Stimulated activated CD8-positive, alpha-beta memory T cell treated with anti-CD3 and anti-CD28 coated beads, Interleukin-7, amount 100 ng/mL, for 48 hours (primary cell): ENCODE measurements at places on chromosomes 16 and 17.

GRCh38 chr17:67902511-67903231 lies 77.4 kb downstream of the BPTF start:
- DNase-seq: no peak

GRCh38 chr16:13984794-13985193 lies 64.8 kb downstream of the ERCC4 start:
- no peak for DNase-seq

DNA sequence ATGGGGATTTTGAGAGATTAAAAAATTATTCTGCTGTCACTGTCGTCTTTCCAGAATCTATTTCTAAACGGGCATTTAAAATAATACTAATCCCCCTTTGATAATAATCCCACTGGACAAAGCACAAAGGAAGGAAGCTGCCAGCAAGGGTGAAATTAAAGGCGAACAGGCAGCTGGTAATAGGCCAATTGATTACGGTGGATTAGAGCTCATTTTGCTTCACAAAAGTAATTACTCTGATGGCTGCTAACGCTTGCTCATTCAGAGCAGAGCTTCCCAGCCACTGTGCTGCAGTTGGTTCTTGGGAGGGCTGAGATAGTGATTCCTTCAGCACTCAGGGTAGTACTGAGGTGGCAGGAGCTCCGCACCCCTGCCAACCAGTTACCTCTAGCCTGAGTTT lies 205.7 kb downstream of the SNX29 start:
- no peak for DNase-seq

- no peak for DNase-seq
Measured at GRCh38 chr16:30447512-30448226, 2.0 kb upstream of the SEPHS2 start.

DNA sequence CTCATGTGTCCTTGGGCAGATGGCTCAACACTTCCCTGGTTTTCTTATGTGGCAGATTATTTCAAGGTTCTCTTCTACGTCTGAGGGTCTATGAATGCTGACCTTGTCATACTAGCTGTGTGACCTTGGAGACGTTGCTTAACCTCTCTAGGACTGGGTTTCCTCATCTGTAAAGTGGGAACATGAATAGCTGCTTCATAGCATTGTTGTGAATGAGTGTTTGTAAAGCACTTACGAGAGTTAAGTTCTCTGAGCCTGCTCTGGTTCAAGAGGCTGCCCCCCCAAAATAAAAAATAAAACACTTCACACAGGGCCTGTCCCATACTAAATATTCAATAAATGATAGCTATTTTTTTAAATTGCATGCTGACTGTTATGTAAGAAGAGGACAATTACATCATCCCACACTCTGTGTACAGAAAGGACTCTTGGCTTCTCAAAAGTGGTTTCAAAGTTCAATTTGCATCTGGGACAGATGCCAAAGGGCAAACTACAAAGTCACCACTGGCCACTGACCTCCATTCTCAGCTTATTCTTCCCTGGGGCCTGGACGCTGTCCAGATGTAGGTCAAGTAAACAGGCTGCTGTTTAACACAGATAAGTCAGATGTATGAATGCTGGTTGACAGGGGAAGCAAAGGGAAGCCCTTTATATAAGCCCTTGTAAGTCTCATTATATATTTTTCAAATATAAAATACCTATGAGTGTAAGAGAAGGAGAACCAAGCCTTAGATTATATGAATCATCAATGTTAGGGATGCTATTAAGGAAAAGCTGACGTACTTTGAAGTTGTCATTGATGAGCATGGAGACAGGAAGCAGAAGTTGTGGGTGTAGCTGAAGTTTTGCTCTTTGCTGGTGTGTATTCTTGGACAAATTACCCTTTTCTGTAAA lies 15.4 kb upstream of the NDEL1 start:
- DNase-seq: no peak

DNA sequence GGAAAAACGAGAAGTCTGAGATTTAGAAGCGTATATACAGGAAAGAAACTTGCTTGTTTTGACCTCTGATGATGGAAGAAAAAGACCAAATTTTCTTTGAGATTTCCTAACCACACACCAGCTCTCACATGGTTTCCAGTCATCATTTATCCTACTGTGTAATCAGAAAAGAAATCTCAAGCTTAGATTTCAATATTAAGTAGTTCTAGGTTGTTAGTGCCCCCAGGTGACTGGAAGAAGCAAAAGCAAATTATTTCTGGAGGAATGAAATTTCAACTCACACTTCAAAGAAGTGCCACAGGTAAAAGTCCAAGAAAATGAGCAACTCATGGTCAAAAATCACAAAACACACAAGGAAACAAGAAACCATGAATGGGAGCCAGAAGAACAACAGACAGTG lies 51.8 kb upstream of the KDM6B start:
- DNase-seq: no peak

DNA sequence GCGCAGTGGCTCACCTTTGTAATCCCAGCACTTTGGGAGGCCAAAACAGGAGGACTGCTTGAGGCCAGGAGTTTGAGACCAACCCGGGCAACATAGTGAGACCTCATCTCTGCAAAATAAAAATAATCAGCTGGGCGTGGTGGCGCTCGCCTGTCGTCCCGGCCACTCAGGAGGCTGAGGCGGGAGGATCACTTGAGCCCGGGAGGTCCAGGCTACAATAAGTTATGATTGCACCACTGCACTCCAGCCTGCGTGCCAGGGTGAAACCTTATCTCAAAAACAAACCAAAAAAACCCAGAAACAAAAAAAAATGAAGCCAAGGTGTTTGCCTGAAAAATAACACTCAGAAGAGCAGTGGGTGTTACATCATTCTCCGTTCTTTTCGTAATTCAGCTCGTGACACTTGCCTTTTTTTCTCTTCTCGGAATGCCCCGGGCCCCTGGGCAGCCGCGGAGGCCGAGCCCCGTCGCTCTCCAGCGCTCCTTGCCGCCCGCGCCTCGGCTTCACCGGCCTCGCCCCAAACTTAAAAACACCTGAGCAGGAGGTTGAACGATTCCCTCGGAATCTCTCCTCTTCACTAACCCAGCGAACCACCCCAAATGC lies 17.0 kb downstream of the PRCD start:
- no peak for DNase-seq

GRCh38 chr17:18041776-18042175 lies 2.6 kb downstream of the GID4 start:
- no peak for DNase-seq

DNA sequence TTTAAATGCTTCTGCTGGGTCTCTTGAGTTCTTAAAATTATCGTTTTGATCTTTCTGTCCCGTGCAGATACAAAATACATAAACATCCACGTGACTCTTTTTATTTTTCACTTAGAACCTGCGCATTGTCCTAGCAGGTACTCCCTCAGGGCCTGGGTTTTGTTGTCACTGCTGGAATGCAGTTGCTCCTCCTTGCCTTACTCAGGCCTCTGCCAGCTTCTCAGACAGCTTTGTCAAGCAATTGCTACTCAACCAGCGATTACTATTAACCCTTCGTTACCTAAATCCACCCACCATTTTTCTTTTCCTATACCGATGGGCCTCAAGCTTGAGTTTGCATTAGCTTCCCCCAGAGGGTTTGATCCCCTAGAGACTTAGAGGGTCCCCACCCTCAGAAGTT lies 405.9 kb upstream of the RBFOX1 start:
- no peak for DNase-seq

DNA sequence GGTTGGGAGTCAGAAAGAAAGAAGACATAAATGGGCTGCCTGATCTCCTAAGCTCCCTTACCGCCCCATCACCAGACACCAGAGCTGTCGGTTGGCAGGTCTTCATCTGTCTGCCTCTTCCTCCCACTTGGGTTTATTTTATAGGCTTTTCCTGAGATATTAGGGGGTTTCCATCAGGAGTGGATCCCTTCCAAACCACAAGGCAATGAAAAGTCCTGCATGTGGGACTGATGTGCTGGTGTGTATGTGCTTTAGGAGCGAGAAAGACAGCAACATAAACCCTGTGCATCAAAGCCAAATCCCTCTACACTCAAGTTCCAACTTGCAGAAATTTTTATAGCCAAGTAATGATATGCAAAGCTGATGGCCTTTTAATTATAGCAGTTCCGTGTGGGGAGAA lies 389.5 kb downstream of the SLC39A11 start:
- no peak for DNase-seq
